T47D (cell line): ENCODE measurements at places on chromosomes 7 and 10.

DNA sequence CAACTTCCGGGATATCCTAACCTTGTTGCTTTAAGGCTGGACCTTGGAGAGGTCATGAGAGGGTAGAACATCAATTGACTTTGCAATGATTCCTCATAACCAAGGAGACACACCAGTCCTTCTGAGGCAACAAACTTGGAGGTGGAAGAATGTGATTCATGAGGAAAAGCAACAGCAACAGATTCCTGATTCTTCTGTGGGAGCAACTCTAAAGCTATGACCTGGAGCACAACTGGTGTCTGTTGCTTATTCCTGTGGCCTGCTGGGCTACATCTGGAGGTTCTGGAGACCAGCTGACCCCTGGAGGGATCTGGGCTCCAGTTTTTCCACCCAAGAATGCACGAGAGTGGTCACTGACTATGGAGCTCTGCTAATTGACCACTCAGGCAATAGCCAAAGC, 116.6 kb downstream of the CREB5 start:
- no peak for DNase-seq

DNA sequence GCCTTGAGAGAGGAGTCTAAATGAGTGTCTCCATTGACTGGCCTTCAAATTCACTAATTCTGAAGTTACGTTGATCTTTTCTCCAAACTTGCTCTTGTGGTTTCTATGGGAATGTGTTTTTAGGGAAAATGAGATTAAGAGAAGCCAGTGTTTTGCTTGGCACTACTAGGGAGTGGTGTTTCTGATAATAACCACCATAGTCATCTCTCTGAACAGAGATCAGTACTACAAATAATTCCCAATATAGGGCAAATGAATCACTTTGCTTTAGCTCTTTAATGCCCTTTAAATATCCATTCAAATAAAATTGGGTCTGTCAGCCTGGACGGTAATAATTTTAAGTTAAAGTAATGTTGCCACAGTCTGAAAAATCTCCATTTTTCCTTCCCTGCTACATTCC, 90.8 kb downstream of the NRF1 start:
- no peak for DNase-seq

GRCh38 chr7:22992874-22993840, 20.8 kb downstream of the HYCC1 start:
- DNase-seq: no peak

GRCh38 chr7:151756076-151756731, 120.7 kb downstream of the PRKAG2 start:
- DNase-seq: no peak

DNA sequence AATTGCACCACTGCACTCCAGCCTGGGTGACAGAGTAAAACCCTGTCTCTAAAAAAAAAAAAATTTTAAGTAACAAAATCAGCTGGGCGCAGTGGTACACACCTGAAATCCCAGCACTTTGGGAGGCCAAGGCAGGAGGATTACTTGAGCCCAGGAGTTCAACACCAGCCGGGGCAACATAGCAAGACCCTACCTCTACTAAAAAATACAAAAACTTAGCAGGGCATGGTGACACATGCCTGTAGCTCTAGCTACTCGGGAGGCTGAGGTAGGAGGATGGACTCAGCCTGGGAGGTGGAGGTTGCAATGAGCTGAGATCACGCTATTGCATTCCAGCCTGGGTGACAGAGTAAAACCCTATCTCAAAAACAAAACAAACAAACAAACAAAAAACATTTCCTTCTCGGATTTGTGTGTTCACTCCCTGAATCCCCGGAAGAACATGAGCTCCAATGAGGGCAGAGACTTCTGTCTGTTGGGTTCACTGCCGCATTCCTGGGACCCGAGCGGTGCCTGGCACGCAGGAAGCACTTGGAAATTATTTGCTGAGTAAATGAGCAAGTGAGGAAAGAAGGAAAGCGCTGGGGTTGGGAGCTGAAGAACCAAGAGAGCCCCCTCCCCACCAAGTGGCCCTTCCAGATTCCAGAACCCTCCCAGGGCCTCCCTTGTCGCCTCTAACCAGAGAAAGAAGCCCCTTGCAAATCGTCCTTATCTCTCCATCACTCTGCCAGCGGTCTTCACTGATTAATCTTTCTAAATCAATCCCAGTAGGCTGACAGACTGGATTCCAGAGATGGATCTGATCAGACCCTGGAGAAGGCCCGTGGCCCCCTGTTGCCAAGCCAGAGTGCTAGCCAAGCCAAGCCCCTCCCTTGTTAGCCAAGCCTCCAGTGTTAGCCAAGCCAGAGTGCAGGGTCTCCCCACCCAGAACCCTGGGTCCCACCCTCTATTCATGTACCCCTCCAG, 6.2 kb downstream of the TNRC18 start:
- no peak for DNase-seq
